SW480 (cell line): ENCODE measurements at places on chromosomes 1 and 21.

GRCh38 chr1:232438476-232438875 lies 191.5 kb downstream of the SIPA1L2 start:
- no peak for DNase-seq

- no peak for DNase-seq
These were observed 188.5 kb downstream of the TGFBR3 start for GRCh38 chr1:91697416-91697815.

GRCh38 chr1:32106663-32107275 lies 1.1 kb upstream of the KPNA6 start:
- DNase-seq: no peak

GRCh38 chr1:41498804-41499203 lies 14.3 kb upstream of the EDN2 start:
- peak; percentile 91 for DNase-seq

DNA sequence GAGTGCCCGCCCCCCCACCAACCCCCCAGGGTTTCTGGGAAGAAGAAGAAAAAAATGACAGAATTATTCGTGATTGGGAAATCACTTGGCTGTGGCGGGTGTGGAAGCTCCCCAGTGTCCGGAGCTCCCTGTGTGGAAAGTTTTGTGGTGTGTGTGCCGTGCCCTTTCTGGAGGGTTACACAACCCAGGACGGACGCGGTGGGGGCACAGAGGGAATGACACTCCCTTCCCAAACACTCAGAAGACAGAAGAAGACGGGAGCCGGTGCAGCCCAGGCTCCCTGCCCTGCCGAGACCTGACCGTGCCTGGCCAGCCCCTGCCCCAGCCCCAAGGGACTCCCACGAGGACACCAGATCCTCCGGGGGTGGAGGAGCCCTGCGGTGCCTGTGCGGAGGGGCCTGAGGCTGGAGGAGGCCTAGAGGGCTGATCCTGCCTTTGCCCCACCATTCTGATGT lies 33.0 kb upstream of the ADARB1 start:
- no peak for DNase-seq

DNA sequence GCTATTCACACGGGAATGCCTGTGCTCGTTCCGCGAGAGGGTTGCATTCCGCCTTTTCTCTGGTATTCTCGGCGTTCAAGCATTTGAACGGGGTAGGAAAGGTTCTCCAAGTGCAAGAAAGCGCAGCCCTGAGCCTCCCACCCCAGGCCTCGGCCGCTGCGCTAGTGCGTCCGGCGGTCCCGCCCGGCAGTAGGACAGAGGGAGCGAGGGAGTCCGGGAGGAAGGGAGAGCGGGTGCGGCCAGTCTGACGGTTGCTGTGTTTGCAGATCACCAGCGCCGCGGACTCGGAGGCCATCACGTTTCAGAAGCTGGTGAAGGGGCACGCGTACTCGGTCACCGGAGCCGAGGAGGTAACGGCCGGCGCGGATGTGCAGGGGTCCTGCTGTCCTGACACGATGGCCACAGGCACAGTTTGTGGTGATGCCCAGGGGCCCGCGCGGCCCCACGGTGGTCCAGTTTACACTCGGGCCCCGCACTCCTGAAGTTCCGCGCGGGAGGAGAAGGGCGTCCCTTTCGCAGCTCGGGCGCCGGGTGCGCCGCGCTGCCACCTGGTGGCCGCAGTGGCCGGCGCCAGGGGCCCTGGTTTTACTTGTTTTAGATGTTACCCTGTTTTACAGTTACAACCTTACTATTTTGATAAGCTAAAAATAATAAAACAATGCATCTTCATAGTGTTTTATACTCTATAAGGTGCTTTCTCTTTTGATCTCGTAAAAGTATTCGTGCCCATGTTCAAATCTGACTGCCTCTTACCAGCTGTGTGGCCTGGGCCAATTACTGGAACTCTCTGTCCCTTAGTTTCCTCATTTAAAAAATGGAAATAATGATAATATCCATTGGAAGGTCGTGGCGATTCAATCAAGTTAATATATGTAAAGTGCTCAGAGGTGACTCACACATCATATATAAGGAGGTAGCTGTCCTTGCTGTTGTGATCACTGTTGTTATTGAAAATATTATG lies 36.7 kb downstream of the CAPN2 start:
- DNase-seq: no peak

DNA sequence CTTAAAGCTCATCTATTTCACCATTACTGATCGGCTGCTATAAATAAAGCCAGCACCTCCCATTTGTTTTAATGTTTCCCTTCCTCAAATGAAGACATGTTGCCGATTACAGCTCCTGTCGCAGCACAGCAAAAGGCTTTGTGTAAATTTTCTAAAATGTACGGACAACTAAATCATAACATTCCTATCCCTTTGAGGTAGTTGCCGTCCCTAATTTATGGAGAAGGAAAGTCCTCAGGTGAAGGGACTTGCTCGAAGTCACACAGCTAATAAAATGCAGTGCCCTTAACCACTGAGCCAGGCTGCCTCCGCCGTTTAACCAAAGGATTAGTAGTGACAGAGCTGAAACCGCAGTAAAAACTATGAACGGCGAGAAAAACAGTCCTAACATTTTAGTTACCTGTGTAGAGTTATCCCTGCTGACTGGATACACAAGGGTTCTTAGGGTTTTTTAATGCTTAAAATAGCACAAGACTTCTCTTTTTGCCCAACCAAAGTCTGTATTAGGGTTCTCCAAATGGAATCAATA lies 871 bp downstream of the PINK1 start:
- peak; percentile 35 for DNase-seq

DNA sequence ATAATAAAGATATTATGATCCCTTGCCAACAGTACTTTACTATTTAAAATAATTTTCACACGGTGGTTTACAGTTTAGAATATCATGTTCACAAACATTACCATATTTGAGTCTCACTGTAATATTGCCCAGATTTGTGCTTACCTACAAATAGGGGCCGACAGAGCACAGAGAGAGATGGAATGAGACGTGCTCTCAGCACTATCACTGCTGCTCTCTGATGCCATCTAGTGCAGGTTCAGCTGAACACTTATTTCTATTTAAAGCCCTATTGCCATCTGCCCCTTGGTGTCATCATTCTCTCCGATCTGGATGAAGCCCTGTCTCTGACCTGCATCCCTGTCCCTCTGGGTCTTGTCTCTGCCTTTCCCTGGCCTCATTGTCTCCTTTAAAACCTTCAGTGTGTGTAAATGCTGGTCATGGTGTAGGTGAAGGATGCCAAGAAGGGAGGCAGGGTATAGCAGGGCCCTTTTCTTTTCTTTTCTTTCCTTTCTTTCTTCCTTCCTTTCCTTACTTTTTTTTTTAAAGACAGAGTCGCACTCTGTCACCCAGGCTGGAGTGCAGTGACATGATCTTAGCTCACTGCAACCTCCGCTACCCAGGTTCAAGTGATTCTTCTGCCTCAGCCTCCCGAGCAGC lies 6.9 kb upstream of the GPATCH4 start:
- DNase-seq: peak; percentile 84

GRCh38 chr1:25255706-25256577 lies 8.7 kb upstream of the RSRP1 start:
- DNase-seq: peak; percentile 52

DNA sequence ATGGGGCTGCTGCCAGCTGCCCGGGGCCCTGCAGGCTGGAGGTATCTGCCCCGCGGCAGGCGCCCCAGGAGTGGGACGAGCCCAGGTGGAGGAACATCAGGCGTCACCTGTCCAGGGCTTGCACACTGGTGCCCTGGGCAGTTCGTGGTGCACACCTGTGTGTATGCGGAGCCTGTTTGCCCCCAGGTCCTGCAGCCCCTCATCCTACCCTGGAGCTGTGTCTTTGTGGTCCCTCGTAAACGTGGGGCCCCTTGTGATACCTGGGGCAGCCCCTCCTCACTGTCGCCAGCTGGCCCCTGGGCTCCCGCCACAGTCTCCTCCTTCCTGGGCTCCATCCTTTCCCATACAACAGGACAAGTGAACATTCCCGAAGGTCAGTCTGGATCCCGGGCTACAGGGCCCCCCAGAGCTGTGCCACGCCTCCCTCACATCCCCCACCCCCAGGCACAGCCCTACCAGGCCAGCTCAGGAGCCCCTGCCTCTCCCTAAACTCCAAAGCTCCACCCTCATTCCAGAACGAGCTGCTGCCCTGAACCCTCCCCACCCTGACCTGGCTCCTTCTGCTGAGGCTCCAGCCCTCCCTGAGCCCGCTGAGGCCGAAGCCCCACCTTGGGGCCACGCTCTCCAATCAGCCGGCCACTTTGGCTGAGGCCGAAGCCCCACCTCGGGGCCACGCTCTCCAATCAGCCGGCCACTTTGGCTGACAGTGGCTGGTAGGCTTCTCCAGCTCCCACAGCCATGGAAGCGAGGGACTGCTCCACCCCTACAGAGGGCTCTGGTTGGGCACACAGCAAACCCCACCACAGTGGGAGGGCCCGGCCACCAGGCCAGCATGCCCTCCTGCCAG lies 42.6 kb downstream of the UBE2G2 start:
- no peak for DNase-seq

- DNase-seq: no peak
These were observed 18.7 kb downstream of the MIER1 start for GRCh38 chr1:66943361-66943969.

DNA sequence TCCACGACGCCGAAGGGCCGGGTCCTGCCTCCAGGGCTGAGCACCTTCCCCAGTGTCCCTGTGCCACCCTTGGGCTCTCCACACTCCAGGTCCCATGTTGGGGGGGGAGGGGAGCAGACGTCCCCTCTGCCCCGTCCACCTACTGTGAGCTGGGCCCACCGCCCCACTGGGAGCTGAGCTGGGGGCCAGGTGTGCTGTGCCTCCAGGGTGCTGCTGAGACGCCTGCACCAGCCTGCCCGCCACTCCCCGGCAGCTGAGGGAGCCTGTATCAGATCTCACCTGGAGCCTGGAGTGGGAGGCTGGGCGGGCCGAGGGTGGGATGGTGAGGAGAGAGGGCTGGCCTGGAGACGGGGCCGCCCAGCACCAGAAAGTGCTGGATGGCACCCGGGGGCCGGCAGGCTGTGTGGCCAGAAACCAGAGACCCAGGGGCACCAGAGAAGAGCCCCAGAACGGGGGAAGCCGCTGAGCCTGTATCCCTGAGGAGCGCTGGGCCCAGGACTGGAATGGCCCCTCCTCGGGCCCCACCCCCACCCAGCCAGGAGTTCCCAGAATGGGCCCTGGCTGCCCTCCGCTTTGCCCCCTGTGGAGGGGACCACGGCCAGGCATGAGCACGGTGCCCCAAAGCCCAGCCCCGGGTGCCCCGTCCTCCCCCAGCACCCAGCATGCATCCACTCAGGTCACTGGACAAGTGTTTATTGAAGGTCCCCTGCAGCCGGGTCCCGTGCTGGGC lies 3.4 kb downstream of the TNFRSF18 start:
- no peak for DNase-seq

GRCh38 chr21:34808569-34809204 lies 139.9 kb downstream of the CLIC6 start:
- no peak for DNase-seq

- no peak for DNase-seq
These were observed 52.5 kb downstream of the DISP1 start for GRCh38 chr1:222867316-222867715.

DNA sequence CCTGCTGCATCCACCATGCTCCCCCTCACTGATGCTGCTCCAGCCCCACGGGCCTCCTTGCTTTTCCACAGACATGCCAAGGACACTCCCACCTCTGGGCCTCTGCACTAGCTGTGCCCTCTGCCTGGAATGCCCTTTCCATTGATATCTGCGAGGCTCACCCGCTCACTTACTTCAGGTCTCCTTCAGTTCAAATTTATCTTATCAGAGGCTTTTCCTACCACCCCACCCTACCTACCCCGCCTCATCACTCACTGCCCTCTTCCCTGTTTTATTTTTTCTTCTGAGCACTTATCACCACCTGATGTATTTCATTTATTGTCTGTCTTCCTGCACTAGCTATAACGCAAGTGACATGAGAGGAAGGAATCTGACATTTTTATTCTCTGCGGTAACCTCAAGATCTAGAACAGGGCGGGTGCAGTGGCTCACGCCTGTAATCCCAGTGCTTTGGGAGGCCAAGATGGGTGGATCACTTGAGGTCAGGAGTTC lies 7.0 kb downstream of the HSPG2 start:
- DNase-seq: no peak

DNA sequence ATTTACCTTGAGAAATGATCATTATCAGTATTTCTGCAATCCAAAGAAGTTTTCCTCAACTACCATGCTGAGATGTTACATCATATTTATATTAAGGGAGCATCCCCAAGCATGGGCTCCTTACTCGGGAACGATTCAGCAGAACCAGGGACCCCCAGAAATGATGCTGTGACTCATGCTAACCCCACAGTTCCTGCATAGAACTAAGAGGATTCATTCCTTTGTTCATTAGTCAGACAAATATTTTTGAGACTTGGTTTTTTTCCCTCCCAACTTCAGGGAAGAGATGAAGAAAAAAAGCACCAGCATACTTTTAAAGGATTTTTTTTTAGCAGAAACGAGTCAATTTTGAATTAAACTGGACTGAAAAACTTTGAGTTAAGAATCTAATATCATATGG lies 49.2 kb upstream of the COL24A1 start:
- DNase-seq: no peak

DNA sequence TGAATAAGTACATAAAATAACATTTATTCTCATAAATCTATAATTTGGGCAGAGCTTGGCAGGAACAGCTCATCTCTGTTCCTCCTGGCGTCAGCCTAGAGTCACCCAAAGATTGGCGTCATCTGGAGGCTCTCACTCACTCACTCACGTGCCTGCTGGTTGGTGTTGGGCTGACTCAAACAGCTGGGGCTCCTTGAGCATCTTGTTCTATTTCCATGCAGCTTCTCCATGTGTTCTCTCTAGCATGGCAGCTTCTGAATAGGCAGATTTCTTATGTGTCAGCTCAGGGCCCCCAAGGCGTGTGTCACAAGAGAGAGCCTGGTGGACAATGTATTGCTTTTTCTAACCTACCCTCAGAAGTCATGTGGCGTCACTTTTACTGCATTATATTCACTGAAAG lies 70.6 kb upstream of the RAB3GAP2 start:
- DNase-seq: no peak

DNA sequence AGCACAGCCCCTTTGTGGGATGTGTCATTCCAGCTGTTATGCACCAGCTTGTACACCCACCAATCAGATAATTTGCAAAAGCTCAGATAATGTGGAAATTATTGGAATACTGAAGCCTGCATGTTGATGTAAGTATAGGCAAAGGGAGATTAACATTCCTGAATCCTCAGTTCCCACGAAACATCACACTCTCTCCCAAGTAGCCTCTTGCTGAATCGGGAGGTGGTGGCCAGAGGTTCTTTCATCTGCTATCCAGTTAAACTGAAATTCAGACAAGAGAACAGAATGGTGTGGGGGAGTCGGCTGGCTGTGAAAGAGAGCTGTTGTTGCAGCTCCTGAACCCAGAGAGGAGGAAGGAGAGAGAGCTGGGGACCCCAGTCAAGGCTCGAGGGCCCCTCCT lies 170.9 kb downstream of the ZBTB18 start:
- DNase-seq: no peak
